Jurkat, Clone E6-1 (cell line): ENCODE measurements at places on chromosomes 2 and 18.

DNA sequence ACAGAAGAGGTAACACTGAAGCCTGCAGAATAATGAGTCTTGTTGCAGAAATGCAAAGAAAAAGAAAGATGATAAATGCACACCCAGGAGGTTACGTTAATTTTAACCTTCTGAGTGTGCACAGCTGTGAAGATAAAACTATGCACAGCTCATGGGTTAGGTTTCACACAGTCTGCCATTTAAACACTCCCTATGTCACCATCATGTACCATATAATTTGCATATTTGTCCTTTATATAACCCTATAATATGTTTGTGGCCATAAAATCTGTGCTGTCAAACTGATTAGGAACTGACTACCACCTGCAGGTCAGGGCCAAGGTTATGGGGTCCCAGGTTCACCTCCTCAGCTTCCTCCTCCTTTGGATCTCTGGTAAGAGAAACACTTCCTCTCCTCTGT, 205.5 kb downstream of the RPIA start:
- DNase-seq, result no peak

DNA sequence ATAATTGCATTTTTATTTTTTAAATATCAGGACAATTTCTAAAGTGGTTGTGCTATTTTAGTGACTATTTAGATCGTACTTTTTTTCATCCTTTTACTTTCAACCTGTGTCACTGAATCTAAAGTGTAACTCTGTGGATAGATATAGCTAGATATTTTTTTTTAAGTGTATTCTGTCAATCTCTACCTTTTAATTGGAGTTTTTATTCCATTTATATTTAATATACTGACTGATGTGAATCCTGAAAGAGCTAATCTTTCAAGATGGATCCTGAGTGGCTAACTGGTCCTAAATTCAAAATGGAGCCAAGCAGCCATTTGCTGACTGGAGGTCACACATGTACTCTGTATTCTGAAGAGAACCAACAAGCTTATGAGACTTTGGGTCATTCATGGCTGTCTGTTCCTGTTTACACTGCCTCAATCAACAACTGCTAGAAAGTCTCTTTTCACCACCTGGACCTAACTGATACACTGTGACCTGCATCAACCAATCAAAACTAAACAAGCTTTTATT, 4.6 kb upstream of the PSMD14 start:
- no peak for DNase-seq

GRCh38 chr2:219951099-219951498, 323.7 kb downstream of the SLC4A3 start:
- DNase-seq, result no peak

- no peak for DNase-seq
Measured at GRCh38 chr2:198385856-198386255, 581.5 kb downstream of the PLCL1 start.

- no peak for DNase-seq
Measured at GRCh38 chr2:227267410-227268115, 57.5 kb upstream of the MFF start.

DNA sequence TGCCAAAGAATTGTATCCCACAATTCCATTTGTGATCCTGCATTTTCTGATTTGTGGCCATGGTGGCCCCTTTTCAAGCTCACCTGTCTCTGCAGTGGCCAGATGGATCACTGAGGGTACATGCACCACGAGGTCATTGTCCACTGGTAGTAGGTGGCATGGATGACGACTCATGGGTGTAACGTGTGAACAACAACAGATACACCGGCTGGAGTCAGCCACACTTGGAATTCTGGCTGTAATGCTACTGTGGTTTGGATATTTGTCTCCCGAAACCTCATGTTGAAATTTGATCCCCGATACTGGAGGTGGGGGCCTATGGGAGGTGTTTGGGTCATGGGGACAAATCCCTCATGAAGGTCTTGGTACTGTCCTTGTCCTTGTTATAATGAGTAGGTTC, 102.2 kb upstream of the TAF1B start:
- no peak for DNase-seq

GRCh38 chr2:6031200-6031867, 339.1 kb downstream of the SOX11 start:
- peak; percentile 66 for DNase-seq

DNA sequence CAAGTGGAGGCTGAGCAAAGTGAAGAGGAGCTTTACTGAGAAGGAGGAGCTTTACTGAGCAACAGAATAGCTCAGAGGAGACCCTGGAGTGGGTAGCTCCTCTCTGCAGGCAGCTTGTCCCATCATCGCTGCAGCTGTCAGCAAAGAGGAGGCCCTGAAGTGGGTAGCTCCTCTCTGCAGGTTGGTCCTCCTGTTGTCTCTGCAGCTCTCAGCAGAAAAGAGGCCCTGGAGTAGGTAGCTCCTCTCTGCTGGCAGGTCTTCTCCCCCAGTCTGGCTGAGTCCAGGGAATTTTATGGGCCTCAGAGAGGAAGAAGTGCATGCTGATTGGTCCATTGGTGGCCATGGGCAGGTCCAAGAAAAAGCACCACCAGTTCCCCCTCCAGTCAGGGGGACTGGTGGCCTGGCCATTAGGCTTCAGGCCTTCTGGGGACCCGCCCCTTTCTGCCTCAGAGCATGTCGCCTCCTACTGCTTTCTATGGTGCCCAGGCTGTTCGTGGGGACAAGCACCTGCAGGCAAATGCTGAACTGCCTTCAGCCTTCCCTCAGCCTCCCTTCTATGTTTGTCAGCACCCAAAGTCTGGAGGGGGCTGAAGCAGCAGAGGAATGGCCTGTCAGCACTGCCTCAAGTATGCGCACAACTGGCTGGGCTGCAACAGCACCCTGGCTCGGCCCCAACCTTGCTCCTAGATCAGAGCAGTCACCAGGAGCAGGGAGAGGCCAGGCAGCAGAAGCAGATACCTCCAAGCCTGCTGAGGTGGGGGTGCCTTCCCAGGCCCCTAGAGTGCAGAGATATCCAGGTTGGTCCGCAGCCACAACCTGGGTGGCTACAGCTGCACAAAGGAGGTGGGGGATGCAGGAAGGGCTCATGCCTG, 5.9 kb downstream of the ZSCAN30 start:
- no peak for DNase-seq

DNA sequence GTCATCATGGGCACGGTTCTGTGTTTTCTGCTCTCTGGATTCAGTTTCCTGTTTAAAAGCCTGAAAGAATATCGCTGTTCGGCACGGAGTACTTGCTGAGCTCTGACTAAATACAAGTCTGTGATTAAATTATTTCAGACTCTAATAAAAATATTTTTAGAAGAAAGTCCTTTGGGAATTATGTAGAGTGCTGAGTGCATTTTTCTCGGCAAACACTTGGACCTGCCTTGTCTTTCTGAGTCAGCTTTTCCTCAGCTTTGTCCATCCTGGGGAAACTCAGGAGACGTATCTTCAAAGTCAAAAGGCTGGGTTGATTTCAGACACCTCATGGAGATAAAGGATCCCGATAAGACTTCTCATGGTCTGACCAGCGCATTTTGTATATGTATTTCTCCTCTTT, 45.9 kb downstream of the IL1R2 start:
- no peak for DNase-seq

DNA sequence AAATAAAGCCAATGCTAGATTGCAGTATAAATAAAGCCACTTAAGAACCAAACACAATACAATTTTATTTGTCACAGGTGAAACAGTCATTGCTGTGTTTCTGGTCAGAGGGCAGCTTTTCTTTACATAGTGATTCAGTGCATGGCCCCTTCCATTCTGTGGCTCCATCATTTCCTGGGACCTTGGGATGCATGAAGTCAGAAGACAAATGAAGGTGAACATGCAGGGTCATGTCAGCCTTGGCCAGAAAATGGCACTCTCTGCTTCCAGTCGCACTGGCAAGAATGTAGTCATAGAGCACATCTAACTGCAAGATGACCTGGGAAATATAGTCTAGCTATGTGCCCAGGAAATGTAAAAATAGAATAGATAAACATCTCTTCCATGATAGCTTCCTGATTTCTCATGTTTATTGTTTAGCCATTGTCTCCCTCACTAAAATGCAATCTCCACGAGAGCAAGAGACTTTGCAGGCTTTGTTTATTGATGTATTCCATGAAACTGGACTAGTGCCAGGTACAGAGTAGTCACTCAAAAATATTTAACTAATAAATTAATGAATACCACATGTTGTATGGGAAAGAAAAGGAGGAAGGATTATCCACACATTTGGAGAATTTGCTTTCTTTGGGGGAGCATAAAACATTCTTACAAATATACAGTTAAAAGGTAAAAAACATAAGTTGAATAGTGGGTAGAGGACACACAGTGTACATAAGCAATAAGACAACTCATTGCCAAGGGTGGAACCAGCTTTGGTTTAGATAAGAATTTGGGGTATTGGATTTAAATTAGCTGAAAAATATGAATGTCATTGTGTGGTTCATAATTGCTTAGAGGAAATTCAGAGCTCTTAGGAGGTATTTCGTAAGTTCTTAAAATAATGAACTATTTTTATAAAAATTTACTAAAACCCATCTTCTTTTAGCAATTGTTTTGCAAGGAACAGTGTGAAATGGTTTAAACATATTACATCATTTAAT, 343.8 kb downstream of the PID1 start:
- DNase-seq, result no peak

- DNase-seq, result no peak
Measured at GRCh38 chr2:168632709-168633121, 169.7 kb upstream of the NOSTRIN start.

DNA sequence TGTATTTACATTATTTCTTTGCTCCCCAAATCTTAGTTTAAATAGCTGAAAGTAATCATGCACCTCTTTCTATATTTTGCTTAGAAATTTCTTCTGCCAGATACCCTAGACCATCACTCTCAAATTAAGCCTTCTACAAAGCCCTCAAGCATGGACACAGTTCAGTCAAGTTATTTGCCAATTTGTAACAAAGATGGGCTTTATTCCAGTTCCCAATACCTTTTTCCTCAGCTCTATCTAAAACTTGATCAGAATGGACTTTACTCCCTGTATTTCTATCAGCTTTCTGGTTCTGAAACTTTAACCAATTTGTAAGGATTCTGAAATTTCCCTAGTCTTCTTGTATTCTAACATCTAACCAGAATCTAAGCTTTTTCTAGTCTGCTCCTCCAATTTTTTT, 56.6 kb downstream of the SYT4 start:
- no peak for DNase-seq

DNA sequence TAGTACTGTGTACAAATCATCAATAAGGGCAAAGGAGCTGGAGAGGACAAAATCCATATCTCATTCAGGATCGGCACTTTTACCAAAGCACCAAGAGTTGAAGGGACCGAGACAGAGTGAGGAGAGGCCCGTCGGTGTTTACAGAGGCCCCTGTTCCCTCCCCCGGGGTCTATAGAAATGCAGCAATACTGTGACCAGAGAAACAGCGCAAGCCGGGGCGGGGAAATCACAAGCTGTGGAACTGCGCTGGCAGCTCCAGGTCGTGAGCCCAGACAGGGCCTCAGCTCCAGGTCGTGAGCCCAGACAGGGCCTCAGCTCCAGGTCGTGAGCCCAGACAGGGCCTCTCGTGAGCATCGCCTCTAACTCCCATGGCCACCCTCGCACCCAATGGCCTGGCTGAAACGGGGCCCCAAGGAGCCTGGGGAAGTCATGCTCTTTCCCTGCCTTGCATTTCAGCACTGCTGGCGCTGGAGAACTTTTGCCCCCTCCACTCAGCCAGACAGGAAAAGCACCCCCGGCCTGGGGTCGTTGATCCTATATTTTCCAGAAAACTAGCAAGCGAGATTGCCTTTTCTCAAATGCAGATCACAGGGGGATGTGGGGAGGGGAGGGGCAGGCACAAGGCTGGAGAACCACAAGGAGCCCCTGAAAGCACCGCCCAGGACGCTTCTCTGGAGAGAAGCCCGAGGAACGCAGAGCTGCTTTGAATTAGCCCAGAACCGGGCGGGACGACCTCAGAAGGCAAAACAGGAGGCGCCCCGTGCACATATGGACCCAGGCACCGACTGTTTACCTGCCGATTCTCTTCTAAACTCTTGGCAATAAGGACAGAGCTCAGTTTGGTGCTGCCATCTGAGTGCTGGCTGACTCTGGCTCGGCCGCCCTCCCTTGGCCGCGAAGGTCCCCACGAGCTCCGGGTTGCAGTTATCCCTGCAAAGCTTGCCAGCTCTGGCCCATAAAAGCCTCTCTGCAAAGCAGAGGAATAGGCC, 223.7 kb downstream of the ACKR3 start:
- DNase-seq, result no peak

- no peak for DNase-seq
Measured at GRCh38 chr2:76563730-76564129, 853.0 kb upstream of the GCFC2 start.

- no peak for DNase-seq
Measured at GRCh38 chr2:56357655-56358295, 174.0 kb downstream of the CCDC85A start.

- DNase-seq, result peak; percentile 57
Measured at GRCh38 chr2:206556357-206556949, 85.8 kb upstream of the FAM237A start.

DNA sequence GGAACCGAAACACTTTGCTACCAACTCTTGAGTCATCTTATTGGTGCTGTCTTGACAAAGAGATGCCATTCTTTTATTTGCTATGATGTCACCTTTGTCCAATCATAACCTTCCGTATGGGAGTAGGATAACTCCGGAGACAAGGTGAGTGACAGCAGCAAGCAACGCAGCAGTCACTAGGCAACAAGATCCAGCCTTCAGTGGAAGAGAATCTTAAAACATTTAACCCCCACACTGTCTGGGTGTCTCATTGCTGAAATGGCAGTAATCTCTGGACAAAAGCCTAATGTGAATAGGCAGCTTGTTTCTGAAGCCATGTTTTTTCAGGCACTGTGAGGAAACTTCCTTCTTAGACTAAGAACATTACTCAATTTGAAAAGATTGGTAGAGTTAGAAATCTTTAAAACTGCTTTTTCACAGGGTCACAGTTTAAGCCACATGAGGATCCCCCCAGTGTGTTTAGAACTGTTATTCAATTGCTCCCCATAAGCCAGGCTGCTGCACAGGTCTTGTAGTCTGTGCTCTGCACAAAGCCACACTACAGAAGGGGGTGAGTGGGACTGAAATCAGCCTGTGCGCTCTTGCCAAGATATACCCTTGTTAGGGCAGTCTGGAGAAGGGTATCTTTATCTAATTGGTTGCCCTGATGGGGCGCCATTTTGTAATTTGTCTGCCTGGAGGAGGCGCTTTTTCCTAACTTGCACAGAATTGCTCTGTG, 131.5 kb upstream of the STON1 start:
- no peak for DNase-seq

- no peak for DNase-seq
Measured at GRCh38 chr2:133777574-133777960, 209.3 kb upstream of the NCKAP5 start.

GRCh38 chr2:217803653-217803960, 199.2 kb downstream of the TNS1 start:
- DNase-seq, result no peak

DNA sequence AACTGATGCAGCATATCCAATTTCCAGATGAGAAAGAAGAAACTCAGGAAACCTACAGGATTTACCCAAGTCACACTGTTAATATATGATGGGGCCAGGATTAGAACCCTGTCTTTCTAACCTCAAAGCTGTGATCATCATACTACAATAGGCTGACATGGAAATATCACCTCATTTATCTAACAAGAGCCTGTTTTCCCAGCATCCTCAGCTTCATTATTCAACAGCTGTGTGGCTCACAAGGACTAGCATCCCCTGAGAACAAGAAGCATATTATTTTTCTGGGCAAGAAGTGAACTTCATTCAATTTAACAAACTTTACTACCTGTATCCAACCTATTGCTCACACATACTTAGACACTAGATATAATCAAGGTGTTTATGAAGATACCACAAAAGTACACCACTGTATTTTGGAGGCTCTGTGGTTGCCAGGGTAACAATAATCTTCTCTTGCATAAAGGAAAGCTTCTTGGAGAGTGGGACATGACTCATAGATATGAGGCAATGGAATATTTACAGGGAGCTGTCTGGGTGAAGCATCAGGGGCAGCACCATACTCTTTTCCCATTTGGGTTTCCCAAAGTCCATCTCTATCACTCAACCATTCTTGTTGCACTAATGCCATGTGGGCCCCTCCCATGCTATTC, 218.2 kb downstream of the RAD51AP2 start:
- DNase-seq, result no peak
